ENCODE measurements at places on chromosomes 2 and 18.

- DNase-seq, result no peak
Measured at GRCh38 chr2:183123959-183124221, 353 bp upstream of the NUP35 start.

- peak; percentile 35 for DNase-seq
Measured at GRCh38 chr18:76495435-76496193, 572 bp upstream of the ZNF516 start.

- no peak for DNase-seq
Measured at GRCh38 chr18:43526426-43527145, 249.3 kb upstream of the SYT4 start.

GRCh38 chr2:186503827-186504606 is 18.0 kb downstream of the ZC3H15 start:
- peak; percentile 11 for DNase-seq

DNA sequence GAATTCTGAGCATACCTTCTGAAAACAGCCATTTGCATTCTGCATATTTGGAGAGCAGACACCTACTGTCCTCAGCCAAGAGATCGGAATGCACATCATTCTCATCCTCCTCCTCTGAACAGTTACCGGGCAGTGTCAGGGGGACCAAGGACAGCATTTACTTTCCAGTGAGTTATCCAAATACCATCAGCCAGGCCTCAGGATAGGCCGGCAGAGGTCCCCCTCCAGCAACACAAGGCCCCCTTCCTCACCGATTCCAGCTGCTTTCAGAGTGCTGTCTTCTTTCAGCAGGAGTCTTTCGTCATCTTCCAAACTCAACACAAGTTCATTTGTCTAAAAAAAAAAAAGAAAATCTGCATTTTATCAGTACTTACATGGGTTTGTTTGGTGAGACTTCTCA is 55.3 kb downstream of the C2orf76 start:
- DNase-seq, result no peak

- peak; percentile 58 for DNase-seq
Measured at GRCh38 chr2:237563816-237564215, 2.6 kb upstream of the PRLH start.

DNA sequence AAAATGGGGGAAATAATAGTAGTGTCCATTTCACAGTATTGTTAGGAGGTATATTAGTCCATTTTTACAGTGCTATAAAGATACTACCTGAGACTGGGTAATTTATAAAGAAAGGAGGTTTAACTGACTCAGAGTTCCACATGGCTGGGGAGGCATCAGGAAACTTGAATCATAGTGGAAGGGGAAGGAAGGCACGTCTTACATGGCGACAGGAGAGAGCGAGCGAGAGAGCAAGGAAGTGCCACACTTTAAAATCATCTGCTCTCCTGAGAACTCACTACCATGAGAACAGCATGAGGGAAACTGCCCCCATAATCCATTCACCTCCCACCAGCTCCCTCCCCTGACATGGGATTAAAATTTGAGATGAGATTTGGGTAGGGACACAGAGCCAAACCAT is 23.4 kb downstream of the MGAT5 start:
- DNase-seq, result no peak

DNA sequence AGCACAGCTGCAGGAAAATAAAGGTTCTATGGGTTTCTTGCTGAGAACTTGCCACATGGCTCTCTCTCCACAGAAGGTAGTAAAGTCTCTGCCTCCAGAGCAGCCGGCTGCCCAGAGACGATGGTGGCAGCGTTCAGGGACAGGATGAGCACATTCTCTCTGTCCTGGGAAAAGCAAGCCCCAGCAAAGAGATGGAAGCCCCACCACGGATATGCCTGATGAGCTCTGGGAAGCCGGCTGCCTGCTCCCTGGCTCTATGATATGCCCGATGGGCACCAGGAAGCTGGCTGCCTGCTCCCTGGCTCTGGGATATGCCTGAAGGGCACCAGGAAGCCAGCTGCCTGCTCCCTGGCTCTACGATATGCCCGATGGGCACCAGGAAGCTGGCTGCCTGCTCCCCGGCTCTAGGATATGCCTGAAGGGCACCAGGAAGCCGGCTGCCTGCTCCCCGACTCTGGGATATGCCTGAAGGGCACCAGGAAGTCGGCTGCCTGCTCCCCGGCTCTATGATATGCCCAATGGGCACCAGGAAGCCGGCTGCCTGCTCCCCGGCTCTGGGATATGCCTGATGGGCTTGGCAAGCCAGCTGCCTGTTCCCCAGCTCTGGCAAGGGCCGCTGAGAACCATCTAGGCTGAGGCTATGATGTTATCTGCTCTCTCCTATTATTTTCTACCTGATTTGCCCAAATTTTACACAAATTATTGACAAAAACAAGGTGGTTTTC is 21.5 kb upstream of the SNTG2 start:
- no peak for DNase-seq

GRCh38 chr2:113180131-113180946 is 6.6 kb downstream of the PSD4 start:
- DNase-seq, result no peak

DNA sequence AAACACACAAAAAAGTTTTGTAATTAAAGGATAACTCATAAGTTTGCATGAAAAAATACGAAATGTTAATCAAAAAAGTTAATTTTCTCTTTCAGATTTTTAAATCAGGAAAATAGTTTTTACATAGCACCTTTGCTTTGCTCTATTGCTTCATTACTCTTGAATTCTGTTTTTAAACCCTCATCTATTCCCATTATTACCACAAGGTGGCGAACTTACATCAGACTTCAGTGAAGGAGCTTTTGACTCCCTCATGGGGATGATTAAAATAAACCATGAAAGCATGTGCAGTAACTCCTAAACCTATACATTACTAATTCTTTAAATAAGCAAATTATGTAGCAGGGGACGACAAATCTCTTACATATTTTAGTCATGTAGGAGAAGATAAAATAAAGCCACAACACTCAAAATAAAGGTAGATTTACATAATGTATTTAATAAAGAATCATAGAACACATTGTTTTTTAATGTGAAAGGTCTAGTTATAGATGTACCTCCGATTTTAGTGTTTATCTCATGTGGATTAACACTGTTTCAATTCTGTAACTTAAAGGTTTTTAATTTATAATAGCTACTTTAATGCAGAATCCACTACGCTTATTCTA is 105.2 kb downstream of the NETO1 start:
- peak; percentile 25 for DNase-seq

- DNase-seq, result no peak
Measured at GRCh38 chr2:43105586-43106558, 120.5 kb downstream of the ZFP36L2 start.

DNA sequence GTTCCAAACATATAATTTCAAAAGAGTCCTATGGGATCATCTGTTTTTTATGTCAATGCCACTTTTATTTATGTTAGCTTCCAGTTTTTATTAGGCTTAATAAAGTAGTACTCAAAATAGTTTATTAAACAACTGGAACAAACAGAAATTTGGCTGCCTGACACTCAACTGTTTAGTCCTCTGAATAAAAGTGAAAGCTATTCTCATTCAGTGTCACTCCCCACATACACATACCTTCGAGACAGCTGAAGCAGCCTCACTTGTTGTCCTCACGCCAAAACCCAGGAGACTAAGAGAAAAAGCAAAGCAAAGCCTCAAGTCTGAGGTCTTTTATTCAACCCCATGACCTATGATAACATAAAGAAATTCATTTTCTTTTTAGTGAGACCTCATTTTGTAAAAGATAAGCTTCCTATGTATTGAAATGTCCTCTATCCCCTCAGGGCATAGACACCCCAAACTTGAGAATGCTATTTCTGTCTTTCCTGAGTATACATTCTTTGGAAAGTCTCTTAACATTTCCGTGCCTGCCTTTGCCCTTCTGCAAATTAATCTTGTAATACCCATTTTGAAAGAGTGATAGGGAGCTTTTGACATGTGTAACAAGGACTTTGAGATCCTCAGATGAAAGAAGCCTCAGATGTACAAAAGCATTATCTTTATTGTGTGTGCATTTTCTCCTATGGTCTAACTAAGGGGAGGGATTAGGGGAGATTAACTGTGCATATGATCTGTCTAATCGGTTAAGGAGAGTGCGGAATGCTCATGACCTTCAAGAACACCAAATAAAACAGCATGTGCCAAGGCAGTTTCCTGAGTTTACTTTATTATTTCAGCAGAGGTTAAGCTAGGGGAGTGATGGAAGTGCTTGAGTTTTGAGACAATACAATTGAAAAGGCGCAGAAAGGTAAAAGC is 1523.7 kb upstream of the PIK3C3 start:
- no peak for DNase-seq

DNA sequence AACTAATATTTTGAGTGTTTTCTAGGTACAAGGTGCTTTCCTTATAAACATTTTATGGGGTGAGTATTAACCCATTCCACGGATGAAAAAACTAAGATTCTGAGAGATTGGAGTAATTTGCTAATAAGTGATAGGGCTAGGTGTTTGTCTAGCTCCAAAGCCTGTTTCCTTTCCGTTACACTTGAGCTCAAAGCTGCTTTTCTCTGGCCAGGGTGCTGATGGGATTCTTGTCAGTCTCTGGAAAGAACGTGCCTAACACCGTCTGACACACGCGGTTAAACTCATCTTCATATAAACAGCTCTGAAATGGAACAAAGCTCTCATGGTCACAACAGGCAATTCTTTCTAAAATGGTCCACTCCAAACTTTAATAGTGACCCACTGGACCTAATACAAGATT is 2.0 kb upstream of the ANKRD29 start:
- DNase-seq, result no peak

Data from urothelium cell line (cell line).